ENCODE measurements at places on chromosomes 7 and 10.

DNA sequence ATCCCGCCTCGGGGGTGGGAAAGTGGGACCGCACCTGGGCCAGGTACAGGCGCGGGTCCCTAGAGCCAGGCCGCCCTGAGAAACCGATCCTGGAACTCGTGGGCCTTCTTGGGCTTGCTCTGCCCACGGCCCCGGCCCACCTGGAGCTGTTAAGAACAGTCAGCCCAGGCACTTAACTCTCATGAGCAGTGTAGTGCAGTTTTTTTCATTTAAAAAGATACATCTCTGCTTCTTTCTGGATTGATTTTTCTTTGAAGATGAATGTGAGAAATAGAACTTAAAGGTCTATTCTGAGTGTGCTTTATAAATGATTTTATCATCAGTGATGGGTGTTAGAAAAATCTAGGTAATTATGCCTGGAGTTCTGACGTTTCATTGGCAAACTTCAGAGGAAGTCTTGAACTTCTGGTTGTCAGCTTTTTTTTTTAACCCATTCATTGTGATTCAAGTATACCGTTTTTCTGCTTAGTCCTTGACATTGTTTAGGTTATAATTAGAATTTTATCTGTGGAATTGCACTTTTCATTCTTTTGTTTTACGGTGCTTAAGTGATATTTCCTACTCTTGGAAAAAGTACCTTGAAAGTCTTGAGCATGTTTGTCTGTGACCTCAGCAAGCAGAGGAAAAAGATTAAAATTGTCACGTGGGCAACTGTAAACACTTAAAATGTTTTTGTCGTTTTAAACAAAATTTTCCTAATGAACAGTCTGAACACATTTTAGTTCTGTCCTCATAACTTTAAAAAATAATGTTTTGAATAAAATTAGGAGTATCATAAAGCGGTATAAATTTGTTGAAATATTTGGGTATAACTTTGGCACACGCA, 906 bp downstream of the CDK1 start:
- DNase-seq, result no peak

GRCh38 chr7:143131781-143132180, at the start of gene PIP:
TSS of gene PIP (plus strand) at chr7:143132077. CDS start at chr7:143132117, 40 bp downstream.
- DNase-seq, result no peak

- no peak for DNase-seq
These were observed 56.9 kb downstream of the HDAC9 start for GRCh38 chr7:18552316-18552916.

- no peak for DNase-seq
These were observed 937 bp downstream of the STEAP1 start for GRCh38 chr7:90155206-90155605.

DNA sequence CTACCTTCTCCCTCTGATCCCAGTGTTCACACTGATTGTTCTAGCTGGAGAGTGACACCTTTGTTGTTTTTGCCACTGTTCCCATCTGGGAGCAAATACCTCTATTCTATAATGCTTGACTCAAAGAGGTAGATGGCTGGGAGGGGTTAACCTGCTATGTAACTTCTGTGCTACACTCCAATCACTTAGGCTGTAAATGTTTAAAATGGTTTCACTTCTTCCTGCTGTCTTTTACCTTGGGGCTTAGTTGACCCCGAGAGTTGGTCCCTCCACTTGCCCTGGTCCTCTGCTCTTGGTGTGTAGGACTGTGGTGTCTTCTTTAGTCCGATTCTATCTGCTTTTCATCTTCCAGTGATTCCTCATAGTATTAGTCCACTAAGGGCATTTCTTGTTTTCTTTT, 22.3 kb downstream of the KLHDC10 start:
- DNase-seq, result no peak

DNA sequence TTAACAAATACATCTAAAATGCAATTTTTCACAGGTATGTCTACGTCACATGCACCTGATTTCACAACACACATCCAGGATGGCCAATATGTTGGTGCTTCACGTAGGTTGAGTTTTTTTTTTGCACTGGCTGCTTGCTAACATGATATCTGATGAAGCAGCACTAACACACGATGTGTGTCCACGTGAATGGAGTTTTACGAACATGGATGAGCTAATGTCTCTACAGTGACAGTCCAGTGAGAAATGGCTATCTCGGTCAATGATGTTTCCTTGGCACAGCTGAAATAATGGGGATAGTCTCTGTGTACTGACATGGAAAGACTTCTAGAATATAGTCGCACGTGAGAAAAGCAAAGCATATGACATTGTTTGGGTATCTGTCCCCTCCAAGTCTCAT, 563.9 kb upstream of the ADARB2 start:
- DNase-seq, result no peak

- DNase-seq, result no peak
These were observed 112.8 kb downstream of the DOCK4 start for GRCh38 chr7:112093409-112093808.

- no peak for DNase-seq
These were observed 219.0 kb downstream of the PTEN start for GRCh38 chr10:88082391-88082790.

GRCh38 chr7:44145479-44145968, 4.4 kb upstream of the MYL7 start:
- no peak for DNase-seq

DNA sequence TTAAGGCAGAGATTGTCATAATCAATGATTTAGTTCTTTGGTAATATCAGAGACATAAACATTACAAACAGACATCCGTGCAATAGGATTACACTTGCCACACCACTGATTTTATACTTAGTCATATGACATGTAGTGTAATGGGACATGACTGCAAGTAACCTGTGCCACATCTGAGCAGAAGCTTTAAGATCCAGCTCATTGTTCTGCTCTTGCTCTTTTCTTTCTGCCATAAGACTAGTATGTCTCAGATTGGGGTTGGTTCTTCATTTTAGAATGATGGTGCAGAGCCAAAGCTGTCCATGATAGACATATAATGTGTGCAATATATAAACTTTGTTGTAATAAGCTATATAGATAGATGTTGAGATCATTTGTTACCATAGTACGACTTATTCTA, 119.7 kb upstream of the SEMA3A start:
- no peak for DNase-seq

- no peak for DNase-seq
These were observed 84.4 kb downstream of the OTUD1 start for GRCh38 chr10:23523251-23523650.

- no peak for DNase-seq
These were observed 1.3 kb downstream of the SORBS1 start for GRCh38 chr10:95559896-95560277.

- no peak for DNase-seq
These were observed 435.9 kb downstream of the PLXNA4 start for GRCh38 chr7:132140341-132140740.

DNA sequence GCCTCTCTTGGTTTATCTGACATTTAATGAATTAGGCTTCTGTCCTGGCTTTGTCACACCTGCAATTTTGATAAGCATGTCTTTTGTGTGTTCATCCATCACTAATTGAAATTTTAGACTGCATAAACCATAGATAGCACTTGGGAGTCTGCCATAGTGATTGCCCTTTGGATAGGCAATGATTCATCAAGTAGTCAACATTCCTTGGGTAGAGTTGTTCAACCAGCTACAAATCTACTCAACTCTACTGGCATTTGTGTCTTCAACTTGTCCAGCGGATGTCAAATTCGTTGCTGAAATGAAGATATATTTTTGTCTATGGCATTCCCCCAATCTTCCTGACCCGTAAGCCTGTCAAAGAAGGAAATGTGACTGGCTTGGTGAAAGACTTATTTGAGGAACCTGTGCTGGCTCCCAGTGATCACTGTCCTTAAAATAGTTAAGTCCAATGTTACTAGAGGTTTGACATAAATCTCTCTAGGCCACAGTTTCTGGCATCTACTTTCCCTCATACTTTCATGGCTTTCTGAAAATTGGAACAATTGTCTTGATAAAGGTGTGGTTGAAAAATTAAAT, 33.7 kb upstream of the CREB5 start:
- no peak for DNase-seq

DNA sequence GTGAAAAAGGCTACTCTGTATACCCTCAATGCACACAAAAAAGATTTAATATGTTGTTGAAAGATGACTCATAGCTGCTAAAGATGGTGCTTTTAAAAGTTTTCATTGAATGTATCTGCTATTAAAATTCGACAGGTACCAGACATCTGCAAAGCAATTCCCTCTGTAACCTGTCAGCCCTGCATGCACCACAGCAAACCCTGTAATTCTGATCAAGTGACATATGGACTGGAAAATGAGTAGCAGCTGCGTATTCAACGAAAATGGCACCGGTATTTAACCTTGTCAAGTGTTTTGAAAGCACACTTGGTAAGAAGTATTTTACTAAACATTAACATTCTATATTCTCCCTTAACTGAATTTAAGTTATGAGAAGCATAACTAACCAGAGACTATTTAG, 58.2 kb upstream of the PTPRN2 start:
- DNase-seq, result no peak

DNA sequence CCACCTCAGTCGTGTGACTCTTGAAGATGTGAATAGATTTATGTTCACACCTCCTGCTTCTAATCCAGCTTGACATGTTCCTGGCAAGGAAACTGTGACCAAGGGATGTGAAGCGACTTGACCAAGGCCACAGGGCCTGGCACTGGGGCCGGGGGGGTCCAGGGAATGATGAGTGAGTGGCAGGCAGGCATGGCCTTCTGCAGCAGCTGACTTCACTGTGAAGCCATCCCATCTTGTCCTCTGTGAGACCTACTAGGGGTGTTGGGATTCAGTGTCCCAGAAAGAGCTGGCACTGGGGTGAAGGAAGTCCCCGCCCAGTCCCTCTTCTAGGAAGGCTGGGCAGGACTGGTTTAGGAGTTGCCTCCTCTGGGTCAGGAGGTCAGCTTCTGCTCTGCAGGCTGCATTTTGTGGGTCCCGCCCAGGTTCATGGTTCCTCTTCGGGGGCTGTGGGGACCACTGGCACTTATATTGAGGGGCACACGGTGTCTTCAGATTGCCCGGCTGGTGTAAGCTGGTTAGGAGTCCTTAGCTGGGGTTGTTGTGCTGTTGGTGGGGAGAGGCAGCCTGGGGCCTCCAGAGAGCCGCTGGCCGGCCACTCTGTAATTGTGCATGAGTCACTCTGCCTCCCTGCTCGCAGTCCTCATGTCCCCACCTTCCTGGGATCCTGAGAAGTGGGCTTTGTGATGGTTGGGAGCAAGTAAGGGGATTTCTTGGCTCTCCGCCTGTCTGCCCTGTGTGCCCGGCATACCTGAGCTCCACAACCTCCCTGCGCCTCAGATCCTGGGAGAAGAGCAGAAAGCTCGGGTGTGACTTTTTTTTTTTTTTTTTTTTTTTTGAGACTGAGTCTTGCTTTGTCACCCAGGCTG, 11.0 kb downstream of the ZMIZ1 start:
- DNase-seq, result no peak

DNA sequence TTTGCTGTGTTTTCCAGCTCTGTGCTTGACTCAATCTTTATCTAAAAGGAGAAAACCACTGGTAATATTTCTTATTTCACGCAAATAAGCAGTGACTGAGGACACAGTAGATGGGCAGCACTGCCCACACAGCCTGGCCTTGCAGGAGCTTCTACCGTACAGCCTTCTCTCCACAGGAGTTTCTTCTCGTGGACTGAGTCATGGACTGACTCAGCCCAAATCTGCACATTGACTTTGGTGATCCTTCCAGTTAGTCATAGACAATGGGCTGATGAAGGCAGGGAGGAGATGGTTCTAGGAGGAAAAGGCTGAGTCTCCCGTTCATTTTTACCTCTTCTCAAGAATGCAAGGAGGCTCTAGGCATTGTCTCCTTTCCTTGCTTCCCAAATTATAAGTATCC, 200.7 kb downstream of the RAPGEF5 start:
- DNase-seq, result no peak

DNA sequence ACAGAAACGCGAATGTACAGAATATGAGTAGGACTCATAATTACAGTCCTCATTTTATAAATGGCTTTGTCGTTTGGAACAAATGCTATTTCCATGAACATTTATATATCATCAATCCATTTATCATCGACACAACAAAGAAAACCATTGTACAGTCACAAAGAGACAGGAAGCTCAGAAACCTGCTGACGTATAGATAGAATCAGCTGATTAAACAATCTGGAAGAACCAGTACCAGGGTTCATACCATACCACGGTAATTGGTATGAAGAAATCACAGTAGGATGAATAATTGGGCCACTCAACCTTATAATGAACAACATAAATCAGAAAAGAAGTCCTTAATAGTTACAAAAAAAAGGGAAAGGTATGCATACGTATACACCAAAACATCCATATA, 295.0 kb downstream of the PARD3 start:
- DNase-seq, result no peak

GRCh38 chr10:62993121-62993520, 140.0 kb upstream of the NRBF2 start:
- DNase-seq, result no peak

DNA sequence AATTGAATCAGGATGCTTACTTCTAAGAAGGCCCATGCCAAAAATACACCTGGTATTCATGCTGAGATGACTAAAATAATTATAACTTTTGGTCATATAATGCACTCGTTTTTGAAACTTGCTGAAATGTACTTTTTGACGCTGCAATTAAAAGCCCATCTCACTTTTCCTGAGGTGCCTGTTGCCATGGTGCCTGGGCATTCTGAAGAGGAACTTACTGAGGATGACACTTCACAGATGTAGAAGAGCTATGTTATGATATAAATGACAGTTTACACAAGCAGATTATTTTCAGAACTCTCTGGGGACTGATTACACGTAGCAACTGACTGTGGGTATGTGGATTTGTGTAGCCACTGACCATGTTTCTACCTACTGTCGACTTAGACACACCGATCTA, 182.4 kb downstream of the TPK1 start:
- no peak for DNase-seq

DNA sequence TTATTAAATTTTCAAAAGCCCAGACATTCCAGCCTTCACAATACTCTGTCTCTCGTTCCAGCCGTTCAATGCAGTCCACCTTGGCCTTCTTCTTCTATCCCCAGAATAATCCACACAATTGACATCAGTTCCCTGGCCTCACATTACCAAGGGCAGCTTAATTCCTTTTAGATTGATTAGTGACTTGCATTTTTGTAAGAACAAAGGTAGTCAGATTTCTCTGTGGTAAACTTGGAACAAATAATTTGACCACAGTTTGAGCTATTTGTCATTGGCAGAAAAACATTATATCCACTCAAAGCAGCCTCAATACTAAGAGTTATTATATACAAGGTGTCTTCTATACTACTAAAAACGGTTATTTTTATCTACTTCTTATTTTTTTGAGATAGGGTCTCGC, 5.1 kb upstream of the CYTH3 start:
- DNase-seq, result no peak

DNA sequence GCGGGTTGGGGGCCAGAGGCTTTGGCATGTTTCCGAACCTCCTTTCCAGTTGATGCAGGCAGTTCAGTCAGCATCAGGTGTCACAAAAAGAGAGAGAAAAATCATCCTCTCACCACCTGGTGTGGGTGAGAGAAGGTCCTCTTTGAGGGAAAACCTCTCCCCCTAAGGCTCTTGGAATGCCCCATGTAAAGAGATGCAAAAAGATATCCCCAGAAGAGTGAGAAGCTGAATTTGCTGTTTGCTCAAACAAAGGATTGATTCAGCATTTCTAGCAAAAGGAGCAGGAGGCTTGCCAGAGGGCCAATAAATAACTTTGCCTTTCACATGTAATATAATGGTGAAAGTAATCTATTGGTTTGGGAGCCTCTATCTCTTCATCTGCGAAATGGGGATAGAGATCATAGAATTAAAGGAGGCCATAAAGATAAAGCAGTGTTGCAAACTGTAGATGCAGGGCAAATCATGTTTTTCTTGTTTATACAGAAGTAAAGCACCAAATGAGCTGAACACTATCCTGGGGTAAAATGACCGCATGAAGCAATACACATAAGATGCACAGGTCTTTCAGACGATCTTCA, 425.9 kb downstream of the LRMDA start:
- no peak for DNase-seq

- no peak for DNase-seq
These were observed 1.8 kb downstream of the BRI3 start for GRCh38 chr7:98283127-98283886.
